ENCODE measurements at places on chromosomes 5 and 9. TPM values are rescaled to one million over a fixed set of nuclear protein-coding genes. Genes with fewer than 3 reads are reported as not detected.

ZMYND19 gene
- 32.0 TPM for total RNA-seq

GAPT gene
- not detected for total RNA-seq

ANXA2R gene
- total RNA-seq: 0.48 TPM

MYO10 gene
- 27.7 TPM for total RNA-seq

EFNA5 gene
- total RNA-seq: 7.7 TPM

CATSPER3 gene
- total RNA-seq: not detected
